Naive thymus-derived CD4-positive, alpha-beta T cell (primary cell): ENCODE measurements at places on chromosomes 1 and 21. TPM values are rescaled to one million over a fixed set of nuclear protein-coding genes. Genes with fewer than 3 reads are reported as not detected.

The GRIK3 gene
- not detected for total RNA-seq

The ATP1A4 gene
- total RNA-seq, result 0.71 TPM

GRCh38 chr1:233354983-233355382 lies 27.5 kb downstream of the MAP3K21 start:
- no peaks in the 10 kb centered on the region for H3K4me1 ChIP-seq
- no peak for DNase-seq

DNA sequence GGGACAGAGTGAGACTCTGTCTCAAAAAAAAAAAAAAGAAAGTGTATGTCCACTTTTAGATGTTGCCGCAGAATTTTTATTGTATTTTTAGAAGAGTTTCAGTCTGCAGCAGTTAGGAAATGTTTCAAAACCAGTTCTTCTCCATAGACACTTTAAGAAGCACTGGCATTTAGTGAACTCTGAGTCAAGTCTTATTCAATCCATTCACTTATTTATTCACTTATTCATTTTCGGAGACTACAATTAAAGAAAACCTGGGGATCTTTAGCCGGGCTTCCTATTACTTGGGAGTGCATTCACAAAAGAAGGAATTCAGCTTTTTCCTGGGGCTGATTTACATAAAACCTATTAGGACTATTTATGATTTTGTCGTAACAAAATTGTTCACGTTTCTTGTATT lies 12.3 kb downstream of the RCAN3 start:
- peaks cover 3% of the 10 kb centered on the region for H3K36me3 ChIP-seq
- H3K4me3 ChIP-seq, result no peak overlapping the region
- H3K27ac ChIP-seq, result peak overlapping the region; percentile 30
- H3K27me3 ChIP-seq, result no peaks in the 10 kb centered on the region
- H3K4me1 ChIP-seq, result peaks cover 22% of the 10 kb centered on the region

The CBR3 gene
- 1.3 TPM for total RNA-seq

GRCh38 chr21:29340228-29340627 lies 41.5 kb downstream of the BACH1 start:
- H3K27me3 ChIP-seq, result no peaks in the 10 kb centered on the region
- H3K27ac ChIP-seq, result no peak overlapping the region
- H3K36me3 ChIP-seq, result no peaks in the 10 kb centered on the region
- no peaks in the 10 kb centered on the region for H3K4me1 ChIP-seq
- H3K4me3 ChIP-seq, result no peak overlapping the region

DNA sequence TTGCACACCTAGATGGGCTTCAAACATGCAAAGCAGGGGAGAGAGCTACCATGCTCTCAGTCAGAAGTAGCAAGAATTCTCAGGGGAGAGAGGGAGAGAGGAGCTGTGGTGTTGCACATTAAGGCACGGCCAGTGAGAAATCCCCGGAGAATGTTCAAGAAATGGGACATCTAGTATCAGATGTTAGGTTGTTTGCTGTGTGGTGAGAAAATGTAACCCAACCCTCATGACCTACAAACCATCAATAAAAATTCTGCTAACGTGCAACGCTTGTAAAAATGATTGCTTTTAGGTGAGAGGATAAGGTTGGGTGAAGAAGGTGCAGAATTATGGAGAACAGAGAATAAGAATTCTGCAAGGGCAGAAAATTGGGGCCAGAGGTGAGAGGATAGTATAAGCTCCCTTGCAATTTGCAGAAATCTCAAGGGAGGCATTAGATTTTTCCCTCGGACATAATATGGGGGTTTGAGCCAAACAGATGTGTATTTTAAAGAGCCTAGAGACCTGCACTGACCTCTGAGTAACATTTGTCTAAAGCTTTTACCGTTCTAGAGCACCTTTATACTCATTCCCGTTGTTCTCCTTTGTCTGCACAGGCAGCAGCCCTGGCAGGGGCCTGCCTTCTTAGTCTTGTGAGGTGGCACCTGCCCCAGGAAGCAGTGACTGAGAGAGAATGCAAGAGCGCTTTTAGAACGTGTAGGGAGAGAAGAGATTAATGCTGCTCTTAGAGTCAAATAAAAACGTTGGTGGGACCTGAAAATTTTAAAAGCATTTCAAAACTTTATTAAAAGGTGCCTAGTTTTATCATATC lies 25.4 kb upstream of the KIAA0040 start:
- DNase-seq, result no peak
- no peaks in the 10 kb centered on the region for H3K27me3 ChIP-seq
- H3K4me1 ChIP-seq, result peaks cover 5% of the 10 kb centered on the region
- H3K27ac ChIP-seq, result no peak overlapping the region
- H3K4me3 ChIP-seq, result no peak overlapping the region

GRCh38 chr1:35532497-35533223 lies 24.5 kb downstream of the KIAA0319L start:
- no peak overlapping the region for H3K4me3 ChIP-seq
- H3K27ac ChIP-seq, result no peak overlapping the region
- DNase-seq, result no peak
- no peaks in the 10 kb centered on the region for H3K27me3 ChIP-seq
- H3K36me3 ChIP-seq, result peaks cover 6% of the 10 kb centered on the region

GRCh38 chr1:154819628-154820590 lies 50.2 kb downstream of the KCNN3 start:
- H3K4me3 ChIP-seq, result no peak overlapping the region
- H3K27me3 ChIP-seq, result no peaks in the 10 kb centered on the region
- H3K36me3 ChIP-seq, result no peaks in the 10 kb centered on the region
- DNase-seq, result no peak
- no peak overlapping the region for H3K27ac ChIP-seq
- no peaks in the 10 kb centered on the region for H3K4me1 ChIP-seq

The FMO4 gene
- total RNA-seq, result 3.7 TPM

- H3K27ac ChIP-seq, result peak overlapping the region; percentile 79
- peak overlapping the region; percentile 100 for H3K4me3 ChIP-seq
- H3K36me3 ChIP-seq, result peaks cover 10% of the 10 kb centered on the region
- H3K4me1 ChIP-seq, result peaks cover 9% of the 10 kb centered on the region
Measured at GRCh38 chr1:35883635-35884101, 659 bp downstream of the AGO1 start.

DNA sequence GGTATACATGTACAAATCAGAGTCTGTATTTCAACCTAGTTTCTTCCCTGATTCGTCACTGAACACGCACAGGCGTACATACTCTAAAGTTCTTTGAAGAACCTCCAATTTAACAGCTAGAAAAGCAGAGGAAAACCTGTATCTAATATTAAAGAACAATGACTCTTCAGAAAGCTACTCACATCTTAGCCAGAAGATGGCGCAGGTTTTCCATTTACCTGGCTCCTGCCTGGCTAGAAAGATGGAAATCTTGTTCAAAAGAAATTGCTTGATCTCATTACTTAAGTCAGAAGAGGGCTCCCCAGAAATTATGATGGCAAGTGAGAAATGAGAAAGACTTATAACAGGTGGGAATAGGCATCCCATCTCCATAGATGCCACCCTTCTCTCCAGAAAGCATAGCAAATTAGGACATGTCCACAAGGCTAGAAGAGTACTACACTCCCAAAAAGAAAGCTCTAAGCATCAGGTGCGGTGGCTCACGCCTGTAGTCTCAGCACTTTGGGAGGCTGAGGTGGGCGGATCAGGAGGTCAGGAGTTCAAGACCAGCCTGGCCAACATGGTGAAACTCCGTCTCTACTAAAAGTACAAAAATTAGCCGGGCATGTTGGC lies 19.0 kb upstream of the L1TD1 start:
- H3K4me3 ChIP-seq, result no peak overlapping the region
- DNase-seq, result peak; percentile 49
- no peaks in the 10 kb centered on the region for H3K27me3 ChIP-seq
- no peak overlapping the region for H3K27ac ChIP-seq
